Activated gamma-delta T cell treated with anti-CD3 and anti-CD28 coated beads, Interleukin-2, amount 50 U/mL, for 16 hours (primary cell): ENCODE measurements at places on chromosomes 3 and 15.

DNA sequence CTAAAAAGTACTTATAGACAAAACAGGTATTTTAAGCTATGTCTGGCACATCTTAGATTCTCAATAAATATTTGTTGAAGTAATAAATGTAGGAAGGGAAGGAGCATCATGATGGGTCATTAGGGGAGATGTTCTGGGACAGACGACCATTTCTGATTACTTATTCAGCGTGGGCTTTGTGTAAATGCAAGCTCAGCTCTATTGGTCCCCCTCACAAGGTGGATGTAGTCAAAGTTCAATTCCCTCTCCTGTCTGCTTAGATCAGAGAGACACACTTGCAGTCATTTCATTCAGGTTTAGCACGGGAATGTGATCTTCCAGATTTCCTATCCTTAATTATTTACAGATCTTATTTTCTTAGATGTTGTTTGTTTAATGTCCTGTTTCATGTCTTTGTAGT, 7.5 kb downstream of the GAP43 start:
- no peak for DNase-seq

DNA sequence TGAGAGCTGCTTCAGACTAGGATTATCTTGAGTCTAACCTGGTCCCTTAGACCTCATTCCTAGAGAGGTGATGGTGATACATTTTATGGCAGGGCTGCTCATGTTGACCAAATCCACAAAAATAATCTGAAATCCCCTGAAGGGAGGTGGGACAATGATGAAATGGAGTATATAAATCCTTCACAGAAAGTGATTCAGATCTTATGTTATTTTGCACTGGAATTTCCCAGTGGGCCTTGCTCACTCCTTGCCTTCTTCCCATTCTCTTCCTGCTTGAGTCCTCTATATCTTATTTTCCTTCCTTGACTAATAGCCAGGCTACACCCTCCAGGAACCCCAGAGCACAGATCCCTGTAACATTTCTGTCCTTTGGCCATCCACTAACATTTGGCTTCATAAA, 10.4 kb upstream of the TMEM202 start:
- no peak for DNase-seq

DNA sequence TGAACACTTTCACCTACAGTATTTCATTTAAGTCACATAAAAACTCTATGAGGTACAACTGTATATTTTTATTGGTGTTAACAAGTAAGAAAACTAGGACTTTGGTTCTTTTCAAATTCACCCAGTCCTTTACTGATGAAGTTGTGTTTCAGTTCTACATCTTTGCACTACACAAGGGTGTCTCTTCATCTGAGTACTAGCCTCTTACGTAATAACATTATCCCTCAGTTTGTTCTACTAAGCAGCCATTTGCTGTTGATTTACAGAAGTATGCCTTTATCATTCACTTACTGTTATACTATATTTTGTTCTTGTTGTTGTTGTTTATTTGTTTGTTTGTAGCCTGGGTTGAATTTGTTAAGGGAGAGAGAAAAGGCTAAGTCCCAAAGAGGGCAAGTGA, 311.9 kb downstream of the PLOD2 start:
- no peak for DNase-seq

GRCh38 chr3:128107834-128108233, 15.8 kb downstream of the RUVBL1 start:
- DNase-seq, result no peak

- no peak for DNase-seq
These were observed 280.8 kb upstream of the UBE2E2 start for GRCh38 chr3:22922317-22922716.

- DNase-seq, result no peak
These were observed 72.7 kb upstream of the WDR72 start for GRCh38 chr15:53831907-53832770.

GRCh38 chr3:155335724-155336354, 42.4 kb upstream of the STRIT1 start:
- no peak for DNase-seq

DNA sequence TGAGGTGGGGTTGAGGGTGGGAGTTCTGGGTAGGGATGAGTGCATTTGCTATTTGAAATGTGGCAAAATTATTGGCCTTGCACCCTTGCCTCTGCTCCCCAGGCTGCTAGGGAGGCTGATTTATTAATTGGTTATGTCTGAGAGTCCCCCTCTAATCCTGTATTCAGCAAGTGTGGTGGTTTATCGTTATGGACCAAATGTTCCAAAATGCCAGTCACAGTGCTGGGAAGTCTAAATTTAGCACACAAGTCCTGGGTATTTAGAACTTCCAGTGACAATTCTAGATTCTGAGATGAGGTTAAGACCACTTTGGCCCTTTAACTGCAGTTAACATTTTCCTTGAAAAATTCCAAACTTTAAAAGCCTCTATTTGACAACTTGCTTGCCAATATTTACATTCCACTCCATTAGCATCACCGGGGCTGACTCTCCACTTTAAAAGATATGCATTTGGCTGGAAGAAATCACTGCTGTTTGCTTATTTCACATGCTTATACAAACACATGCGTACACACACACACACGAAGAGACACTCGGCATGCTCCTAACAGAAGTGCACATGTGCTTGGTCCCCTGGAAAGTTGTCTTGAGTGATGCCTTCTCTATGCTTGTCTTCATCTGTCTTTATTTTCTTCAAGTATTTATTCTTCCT, 247.7 kb downstream of the IL20RB start:
- no peak for DNase-seq

GRCh38 chr15:81002331-81003096, 1.8 kb downstream of the TLNRD1 start:
- no peak for DNase-seq

DNA sequence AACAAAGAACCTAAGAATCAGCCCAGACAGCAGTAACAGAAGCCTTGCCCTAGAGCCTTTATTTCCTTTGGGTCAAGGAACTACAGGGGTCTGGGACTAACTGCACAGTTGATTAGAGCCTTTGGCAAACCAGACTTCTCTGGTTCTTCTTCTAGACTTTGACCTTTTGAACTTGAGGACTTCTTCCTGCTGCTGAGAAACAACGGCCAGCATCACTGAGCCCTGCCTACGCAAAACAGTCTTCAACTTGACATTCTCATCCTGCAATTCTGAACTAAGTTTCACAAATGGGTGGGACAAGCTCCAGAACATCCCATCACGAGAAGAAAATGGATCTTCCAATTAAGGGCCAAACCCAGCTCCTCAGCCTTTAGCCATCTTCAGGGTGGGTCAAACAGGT, 31.4 kb downstream of the CMTM6 start:
- no peak for DNase-seq

DNA sequence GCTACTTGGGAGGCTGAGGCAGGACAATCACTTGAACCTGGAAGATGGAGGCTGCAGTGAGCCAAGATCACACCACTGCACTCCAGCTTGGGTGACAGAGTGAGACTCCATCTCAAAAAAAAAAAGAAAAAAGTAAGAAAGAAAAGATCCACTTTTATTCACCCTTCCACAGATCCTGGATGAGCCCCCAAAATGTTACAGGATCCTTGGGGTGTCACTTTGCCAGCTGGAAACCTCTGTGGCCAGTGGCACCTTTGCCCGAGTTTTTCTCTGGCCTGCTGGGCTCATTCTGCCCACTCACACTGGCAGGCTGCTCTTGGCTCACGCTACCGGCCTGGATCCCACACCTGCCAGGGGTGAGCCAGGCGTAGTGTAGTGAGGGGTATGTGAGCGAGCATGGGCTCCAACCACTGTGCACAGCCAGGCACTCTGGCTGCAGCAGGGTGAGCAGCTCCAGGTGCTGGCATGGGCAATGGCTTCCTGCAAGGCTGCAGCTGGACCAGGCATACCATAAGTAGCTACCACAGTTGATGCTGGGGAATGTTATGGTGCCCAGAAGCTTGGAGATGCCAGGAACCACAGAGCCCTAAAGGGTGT, 57.8 kb upstream of the C15orf39 start:
- DNase-seq, result no peak

- no peak for DNase-seq
These were observed 69.1 kb upstream of the MAGI1 start for GRCh38 chr3:66107855-66108254.

GRCh38 chr3:148464246-148464645, 233.5 kb upstream of the AGTR1 start:
- no peak for DNase-seq

- no peak for DNase-seq
These were observed 20.5 kb downstream of the BOC start for GRCh38 chr3:113231827-113232253.

- DNase-seq, result no peak
These were observed 77.4 kb downstream of the SNRK start for GRCh38 chr3:43363621-43364266.

DNA sequence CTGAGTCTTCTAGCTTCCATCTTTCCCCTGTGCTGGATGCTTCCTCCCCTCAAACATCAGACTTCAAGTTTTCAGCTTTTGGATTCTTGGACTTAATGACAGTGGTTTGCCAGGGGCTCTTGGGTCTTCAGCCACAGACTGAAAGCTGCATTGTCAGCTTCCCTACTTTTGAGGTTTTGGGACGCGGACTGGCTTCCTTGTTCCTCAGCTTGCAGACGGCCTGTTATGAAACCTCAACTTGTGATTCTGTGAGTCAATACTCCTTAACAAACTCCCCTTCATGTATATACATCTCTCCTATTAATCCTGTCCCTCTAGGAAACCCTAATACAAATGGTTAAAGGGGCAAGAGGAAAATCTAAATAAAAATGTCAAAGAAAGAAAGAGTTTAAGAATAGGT, 100.1 kb downstream of the ABI3BP start:
- DNase-seq, result no peak

GRCh38 chr3:49652903-49653415, 21.2 kb upstream of the APEH start:
- no peak for DNase-seq

DNA sequence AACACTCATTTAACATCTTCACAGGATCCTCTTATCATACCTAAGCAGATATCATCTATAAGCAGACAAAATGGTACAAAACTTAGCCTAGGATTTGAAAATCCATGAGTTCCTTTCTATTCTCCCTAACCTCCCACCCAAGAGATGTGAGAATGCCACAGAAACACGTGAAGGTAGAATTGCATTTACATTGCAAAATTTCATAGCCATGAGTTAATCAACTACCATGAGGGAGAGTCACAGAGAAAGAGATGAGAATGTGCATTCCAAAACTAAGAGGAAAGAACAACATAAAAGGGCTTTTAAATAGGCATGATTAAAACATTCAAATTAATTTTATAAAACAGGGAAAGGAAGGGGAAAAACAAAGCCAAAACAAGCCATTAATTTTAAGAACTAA, 806.2 kb downstream of the NTRK3 start:
- no peak for DNase-seq

GRCh38 chr15:66863390-66864085, 161.5 kb downstream of the SMAD6 start:
- DNase-seq, result no peak

- DNase-seq, result no peak
These were observed 8.5 kb upstream of the BDH1 start for GRCh38 chr3:197564097-197564843.

GRCh38 chr3:134743006-134743405, 52.1 kb upstream of the EPHB1 start:
- DNase-seq, result no peak

DNA sequence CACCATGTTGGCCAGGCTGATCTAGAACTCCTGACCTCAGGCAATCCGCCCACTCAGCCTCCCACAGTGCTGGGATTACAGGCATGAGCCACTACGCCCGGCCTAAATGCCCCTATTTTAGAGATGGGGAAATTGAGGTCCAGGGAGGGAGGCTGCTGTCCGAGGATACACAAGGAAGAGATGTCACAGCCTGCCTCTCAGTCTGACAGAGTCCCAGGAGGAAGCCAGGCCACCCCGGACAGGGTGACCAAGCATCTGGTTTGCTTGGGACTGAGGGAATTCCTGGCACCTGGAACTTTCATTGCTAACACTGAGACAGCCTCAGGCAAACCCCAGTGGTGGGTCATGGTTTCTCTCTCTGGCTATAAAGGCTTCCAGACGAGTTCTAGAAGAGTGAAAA, 30.6 kb upstream of the ADAMTS7 start:
- DNase-seq, result no peak

- DNase-seq, result no peak
These were observed 317.8 kb downstream of the LPP start for GRCh38 chr3:188471723-188472122.

GRCh38 chr3:135383301-135383700, 582.2 kb upstream of the PPP2R3A start:
- DNase-seq, result no peak

GRCh38 chr3:141597931-141598330, 111.1 kb downstream of the RASA2 start:
- DNase-seq, result no peak
